Activated T-cell treated with anti-CD3 and anti-CD28 coated beads for 48 hours (primary cell): ENCODE measurements at places on chromosomes 16 and 17.
A peak's percentile ranks its signal among the peaks of the same experiment; 100 is the strongest.

- no peak for DNase-seq
Observed at GRCh38 chr17:39903158-39903884, 15.1 kb downstream of the GSDMB start.

DNA sequence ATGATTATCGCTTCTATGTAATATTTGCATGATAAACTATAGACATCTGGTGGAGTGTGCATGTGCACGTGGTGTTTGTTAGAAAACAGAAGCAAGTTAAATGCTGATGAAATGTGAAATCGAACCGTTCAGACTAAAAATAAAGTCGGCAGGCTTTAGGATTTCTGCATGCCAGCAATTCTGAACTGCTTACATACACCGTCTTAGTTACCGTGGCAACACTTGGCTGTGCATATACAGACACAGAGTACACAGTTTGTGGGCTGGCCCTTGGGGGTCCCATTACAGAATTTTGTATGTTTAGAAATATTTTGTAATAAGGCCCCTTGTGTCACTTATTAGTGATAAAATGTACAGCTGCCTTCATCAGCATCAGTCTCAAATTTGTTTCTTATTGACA, 605.5 kb downstream of the RBFOX1 start:
- no peak for DNase-seq

DNA sequence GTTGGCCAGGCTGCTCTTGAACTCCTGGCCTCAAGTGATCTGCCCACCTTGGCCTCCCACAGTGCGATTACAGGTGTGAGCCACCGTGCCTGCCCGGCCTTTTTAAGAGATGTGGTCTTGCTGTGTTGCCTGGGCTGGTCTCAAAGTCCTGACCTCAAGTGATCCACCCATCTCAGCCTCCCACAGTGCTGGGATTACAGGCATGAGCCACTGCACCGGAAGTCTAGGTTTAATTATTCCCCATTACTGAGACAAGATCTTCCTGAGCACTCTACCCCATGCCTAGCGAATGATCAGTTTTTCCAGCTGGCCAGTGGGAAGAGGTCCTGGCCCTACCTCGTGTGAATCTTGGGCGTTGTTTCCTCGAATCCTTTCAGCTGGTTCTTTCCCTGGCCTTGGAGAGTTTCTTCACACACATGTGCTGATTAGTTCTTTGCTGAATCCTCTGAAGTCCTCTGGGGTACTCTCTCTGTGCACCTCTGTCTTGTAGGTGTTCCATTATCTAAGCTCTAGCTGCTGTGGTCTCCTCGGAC, 18.9 kb downstream of the C16orf54 start:
- no peak for DNase-seq

DNA sequence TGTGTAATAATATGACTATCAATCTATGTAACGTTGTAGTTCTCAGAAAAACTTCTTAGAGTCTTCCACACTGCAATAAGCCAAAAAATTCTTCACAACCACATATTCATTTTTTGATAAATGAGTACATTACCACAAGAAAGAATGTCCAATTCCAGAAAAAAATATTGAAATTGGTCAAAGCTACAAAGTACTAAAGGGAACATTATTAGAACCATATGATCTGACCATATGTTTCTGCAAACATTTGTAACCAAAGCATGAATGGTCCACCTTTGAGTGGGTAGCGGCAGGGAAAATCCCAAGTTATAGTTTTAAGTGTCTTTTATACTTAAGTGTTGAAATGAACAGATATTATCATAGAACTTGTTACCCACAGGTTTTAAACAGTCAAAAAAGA, 71.7 kb upstream of the NACA2 start:
- DNase-seq: no peak

- DNase-seq: no peak
Observed at GRCh38 chr16:78257376-78257728, 157.9 kb downstream of the WWOX start.

- no peak for DNase-seq
Observed at GRCh38 chr17:47916489-47917208, 20.6 kb downstream of the SP2 start.

- peak; percentile 74 for DNase-seq
Observed at GRCh38 chr17:42548070-42548837, 4.5 kb upstream of the HSD17B1 start.

DNA sequence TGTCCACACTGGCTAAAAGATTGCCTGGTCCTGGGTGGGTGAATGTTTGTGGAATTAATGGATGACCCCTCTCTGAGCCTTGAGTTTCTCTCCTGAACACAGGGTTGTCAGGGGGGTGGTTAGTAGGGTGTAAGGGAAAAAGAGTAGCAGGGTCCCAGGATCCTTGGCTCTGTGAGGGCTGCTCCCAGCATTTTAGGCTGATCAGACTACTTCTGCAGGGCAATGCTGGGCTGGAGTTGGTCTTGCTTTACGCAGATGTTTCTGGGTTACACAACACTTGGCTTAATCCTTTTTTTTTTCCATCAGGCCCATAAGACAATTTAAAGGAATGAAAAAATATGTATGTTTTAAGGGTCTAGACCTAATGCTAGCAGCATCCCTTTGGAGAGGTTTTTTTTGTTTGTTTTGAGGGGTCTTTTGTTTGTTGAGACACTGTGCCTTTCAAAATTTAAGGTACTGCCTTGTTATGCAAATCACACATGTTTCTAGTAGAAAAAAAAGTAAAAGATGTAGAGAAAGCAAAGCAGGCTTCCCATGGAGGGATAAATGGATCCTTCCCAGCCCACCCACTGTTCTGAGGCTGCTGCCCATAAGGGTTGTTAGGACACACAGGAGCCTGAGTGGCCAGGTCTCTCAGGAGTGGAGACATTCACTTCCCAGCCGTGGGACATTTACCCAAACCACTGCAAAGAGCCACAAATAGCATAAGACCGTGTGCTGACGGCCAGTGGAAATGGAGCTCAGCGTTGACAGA, 225.6 kb upstream of the HSBP1 start:
- no peak for DNase-seq

DNA sequence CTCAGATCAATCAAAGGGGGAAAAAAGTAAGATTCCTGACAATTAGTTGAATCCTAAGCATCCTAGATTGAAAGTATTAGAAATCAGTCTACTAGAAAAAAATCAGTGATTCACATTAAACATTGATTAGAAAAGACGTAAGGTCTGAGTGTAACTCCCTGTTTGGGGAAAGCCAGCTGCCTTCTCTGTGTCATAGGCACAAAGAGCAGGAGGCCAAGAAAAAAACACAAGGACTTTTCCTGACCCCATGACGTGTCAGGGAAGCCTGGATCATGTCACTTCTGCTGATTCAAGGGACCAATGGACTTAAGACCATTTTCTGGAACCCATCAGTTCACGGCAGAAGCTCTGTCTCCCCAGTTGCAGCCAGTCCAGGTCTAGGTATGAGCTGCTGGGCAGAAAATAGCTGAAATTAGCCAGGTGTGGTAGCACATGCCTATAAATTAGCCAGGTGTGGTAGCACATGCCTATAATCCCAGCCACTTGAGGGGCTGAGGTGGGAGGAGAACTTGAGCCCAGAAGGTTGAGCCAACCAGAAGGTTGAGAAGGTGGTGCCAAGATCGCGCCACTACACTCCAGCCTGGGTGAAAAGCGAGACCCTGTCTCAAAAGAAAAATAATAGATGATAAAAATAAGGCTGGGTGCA, 35.9 kb downstream of the RANBP10 start:
- no peak for DNase-seq

DNA sequence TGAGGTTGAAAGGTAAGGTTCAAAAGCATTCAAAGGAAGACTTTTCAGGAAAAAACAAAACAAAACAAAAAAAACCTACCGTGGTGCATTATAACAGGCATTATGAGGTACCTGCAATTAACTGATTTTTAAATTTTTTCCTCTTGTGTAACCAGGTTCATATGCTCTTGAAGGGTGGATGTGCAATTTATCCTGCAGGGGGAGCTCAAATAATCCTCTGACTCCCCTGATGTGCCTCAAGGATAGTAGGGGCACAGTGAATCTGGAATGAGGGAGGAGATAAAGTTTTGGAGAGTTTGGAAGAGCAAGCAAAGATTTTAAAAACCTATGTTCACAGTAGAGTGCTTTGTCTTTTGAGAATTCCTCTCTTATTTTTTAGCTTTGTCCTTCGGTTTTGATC, 1349.4 kb downstream of the CDH8 start:
- DNase-seq: no peak

DNA sequence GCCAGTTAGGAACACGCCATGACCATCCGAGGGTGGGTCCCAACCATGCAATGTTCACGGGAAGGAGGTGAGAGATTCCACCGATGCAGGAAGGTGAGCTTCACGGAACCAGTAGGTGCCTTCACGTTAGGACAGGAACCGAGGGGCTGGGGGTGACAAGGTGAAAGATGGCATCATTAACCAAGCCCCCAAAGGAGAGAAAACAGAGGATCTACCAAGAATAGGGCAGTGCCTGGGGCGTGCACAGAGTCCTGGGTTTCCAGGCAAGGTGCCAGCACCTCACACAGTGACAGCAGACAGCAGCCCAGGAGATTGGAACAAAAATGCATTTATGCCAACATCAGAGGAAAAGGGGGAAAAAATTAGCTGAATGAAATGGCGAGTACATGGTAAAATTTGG, 137.9 kb downstream of the GSG1L start:
- no peak for DNase-seq

- no peak for DNase-seq
Observed at GRCh38 chr17:78517421-78517820, 59.8 kb downstream of the DNAH17 start.

DNA sequence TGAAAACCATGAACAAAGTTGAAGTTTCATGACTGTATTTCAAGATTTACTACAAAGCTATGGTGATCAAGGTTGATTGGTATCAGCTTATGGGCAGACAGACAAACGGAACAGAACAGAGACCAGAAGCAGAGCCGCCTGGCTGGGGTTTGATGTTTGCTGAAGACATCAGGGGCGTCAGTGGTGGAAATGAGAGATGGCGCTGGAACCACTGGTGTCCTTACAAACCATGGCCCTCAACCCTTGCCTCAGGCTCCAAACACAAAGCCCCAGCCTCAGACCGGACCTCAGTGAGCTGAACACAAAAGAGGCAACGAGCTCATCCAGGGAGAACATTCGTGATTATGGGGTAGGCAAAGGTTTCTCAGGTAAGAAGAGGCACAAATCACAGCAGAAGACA, 113.0 kb upstream of the METRNL start:
- DNase-seq: no peak

GRCh38 chr16:7321661-7322060, 11.0 kb upstream of the RBFOX1 start:
- no peak for DNase-seq

- no peak for DNase-seq
Observed at GRCh38 chr17:64331366-64331765, 59.3 kb downstream of the PECAM1 start.

DNA sequence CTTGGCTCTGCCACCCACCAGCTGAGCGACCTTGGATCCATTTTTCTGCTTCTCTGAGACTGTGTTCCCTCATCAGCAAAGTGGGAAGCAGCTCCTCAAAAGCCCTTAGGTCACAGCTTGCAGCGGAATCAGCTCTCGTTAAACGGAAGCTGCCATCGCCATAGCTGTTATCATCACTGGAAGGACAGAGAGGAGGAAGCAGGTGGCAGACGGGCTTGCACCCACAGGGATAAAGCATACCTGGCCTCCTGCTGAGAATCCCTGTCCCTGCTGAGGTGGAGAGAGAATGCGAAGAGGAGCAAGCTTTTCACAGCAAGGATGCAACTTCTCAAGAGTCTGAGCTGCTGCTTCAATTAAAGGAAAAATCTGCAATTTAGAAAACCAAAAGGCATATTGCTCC, 106.6 kb downstream of the CLEC16A start:
- no peak for DNase-seq

GRCh38 chr16:70611224-70611598, 35.1 kb upstream of the IL34 start:
- DNase-seq: no peak
